ENCODE measurements at places on chromosomes 3 and 15. TPM values are rescaled to one million over a fixed set of nuclear protein-coding genes. Genes with fewer than 3 reads are reported as not detected.

DNA sequence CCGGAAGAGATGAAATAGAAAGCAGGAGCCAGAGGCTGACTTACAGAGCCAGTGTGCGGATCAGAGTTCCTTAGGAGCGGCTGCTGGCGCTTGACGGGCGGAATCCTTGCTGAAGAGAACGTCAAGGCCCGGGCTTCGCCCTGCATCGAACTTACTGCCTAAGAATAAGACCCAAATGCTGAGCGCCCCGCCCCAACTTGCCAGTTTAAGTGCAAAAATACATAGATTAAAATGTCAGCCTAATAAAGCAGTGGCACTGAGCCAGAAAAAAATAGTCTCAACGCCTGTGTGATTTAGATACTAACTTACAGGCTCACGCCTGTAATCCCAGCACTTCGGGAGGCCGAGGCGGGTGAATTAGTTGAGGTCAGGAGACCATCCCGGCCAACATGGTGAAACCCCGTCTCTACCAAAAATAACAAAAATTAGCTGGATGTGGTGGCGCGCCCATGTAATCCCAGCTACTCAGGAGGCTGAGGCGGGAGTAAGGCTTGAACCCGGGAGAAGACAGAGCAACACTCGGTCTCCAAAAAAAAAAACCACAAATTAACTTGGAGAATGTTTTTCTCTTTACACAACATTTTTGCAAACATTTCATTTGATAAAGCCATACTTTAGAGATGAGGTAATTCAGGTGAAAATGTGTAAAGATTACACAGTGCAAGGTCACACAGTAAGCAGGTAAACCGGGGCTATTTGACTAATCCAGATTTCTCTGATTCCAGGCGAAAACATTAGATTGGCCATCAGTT, 1.2 kb upstream of the UBP1 start:
- DNase-seq, result no peak

DNA sequence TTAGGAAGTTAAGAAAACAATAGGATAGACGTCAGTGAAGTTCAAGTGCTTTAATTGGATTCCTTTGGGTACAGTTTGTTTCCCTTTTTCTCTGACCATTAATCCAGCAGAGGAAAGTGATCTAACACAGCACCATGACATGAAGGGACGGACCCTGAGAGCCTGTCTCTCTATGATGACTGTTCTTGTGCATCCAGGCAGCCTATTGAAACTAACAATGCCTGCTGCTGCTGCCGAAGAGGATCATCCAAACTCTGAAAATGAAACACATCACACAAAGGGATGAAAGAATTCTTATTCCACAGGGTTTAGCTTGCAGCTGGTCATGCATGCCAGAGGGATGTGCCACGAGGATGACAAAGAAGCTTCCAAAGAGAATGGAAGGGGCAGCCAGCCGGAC, 75.5 kb downstream of the ZBTB20 start:
- DNase-seq, result peak; percentile 82

DNA sequence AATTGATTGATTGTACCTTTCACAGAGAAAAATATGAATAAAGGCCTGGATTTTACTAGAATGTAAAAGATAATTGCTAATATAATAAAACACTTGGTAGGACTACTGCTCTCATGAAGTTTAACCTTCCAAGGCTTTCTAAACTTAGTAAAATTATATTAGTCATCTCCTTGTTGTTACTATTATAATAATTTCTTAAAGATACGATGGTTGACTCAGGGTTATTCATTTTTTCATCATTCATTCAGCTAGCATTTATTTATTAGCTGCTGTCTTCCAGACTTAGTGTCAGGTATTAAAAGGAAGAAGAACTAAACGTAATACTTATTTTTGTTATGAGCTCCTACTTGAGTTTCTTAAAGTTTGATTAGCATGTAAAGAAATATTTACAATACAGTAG, 771.6 kb upstream of the NR2F2 start:
- no peak for DNase-seq

GRCh38 chr15:53671545-53671944, 87.9 kb downstream of the WDR72 start:
- no peak for DNase-seq

- no peak for DNase-seq
Measured at GRCh38 chr3:36919439-36920160, 25.3 kb downstream of the TRANK1 start.

- DNase-seq, result no peak
Measured at GRCh38 chr3:195101927-195102608, 168.9 kb downstream of the XXYLT1 start.

GRCh38 chr3:130779486-130779885, 32.9 kb upstream of the PIK3R4 start:
- no peak for DNase-seq

DNA sequence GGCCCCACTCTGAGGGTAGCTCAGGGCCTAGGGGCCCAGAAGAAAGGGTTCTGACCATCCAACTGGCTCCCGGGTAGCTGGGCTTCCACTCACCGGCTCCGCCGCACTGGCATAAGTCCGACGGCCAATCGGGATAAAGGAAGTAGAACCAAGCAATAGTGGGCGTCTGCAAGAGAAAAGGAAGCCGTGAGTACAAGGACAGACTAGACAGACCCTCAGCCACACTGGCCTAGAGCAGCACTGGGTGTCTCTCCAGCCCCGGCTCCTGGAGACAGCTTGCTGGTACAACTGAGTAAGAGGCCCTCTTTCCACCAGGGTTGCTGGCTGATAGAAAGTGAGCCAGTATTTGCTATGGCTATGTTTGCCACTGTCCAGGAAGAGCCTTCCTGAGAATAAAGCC, 22.4 kb downstream of the BDH1 start:
- no peak for DNase-seq

DNA sequence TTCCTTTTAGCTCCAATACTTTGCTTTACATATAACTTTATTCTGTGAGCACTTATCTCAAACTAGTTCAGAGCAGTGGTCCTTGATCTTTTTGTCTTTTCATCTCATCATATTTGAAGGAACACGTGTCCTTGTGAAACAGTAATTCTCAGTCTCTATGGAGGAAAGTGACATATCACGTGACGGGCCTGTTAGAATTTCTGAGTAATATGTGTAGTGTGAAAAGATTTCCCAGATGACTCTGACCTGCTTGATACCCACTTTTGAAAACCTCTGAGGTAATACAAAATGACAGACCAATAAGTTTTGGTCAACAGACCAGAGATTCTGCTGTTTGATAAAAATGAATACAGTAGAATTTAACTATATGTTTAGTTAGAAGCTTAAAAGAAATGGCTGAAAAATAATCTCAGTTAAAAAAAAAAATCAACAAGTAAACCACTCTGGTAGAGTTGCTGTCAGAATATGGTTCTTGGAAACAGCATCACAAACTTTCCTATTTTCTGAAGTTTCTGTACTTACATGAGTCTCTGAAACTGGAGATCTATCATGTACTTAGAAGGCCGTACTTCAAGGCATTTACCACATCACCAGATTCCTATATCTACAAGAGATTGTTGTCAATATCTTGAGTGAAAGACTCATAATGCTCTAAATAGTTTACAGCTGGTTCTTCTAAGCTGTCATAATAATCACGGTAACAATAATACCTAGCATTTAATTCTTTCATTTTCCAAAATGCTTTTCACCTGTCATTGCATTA, 590.2 kb upstream of the TBL1XR1 start:
- DNase-seq, result no peak

DNA sequence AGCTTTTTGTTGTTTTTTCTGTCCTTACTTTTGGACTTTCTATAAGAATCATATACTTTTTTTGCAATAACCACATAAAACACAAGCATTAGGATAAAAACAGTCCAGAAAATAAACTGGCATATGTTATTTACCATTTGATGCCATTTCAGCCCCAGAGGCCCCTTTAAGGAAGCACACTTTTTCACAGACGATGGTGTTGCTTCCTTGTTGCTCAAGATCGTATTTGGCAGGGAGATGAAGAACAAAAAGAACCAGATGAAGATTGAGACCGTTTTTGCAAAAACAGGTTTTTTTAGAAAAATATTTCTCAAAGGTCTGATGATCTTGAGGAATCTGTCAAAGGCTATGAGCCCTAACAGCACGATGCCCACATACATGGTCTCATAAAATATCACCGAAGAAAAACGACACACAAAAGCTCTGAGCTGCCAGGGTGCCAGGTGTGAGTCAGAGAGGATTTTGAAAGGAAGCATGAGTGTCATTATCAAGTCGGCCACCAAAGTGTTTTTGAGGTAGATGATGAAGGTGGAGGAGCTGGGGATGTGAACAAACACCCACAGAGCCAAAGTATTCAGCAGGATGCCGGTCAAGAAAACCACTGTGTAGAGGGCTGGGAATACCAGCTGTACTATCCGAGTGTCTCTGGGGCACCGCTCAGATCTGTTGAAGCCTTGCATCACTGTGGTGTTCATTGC, 902 bp downstream of the P2RY13 start:
- DNase-seq, result no peak

DNA sequence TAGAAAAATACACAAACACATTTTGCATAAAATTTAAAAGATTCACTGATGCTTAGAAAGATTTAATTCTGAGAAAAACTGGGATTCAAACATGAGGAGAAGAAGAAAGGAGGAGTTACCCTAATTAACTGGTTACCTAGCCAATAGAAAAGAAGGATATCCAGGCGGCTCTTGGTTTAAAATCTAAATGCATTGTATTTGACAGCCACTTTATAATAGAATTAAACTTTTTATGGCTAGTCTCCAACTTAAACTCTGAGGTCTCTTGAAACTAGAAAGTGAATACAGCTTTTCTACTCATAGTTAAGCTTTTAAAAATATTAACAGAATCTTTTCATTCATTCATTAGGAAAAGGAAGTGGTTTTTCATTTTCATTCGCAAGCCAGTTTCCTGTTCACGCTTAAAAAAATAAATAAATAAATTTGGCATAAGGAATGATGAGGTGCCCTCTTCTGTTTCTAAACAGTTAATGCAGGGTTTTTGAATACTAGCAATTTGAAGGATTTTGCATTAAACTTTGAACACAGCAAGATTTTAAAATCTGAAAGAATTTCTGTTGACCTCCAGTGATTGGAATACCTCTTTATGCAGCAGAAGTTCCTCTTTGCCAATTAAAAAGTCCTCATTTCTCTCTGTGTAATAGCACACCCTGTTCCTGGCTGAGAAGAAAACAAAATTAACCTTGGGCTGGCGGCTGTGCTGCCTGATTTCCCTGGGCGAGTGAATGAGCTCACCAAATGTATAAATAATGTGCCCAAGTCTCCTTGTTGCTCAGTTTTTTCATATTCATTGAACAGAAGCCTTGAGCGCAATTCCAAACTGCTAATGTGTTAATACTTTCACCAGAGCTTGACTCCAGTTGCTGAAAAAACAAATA, 105.1 kb downstream of the ZMAT3 start:
- DNase-seq, result peak; percentile 72

DNA sequence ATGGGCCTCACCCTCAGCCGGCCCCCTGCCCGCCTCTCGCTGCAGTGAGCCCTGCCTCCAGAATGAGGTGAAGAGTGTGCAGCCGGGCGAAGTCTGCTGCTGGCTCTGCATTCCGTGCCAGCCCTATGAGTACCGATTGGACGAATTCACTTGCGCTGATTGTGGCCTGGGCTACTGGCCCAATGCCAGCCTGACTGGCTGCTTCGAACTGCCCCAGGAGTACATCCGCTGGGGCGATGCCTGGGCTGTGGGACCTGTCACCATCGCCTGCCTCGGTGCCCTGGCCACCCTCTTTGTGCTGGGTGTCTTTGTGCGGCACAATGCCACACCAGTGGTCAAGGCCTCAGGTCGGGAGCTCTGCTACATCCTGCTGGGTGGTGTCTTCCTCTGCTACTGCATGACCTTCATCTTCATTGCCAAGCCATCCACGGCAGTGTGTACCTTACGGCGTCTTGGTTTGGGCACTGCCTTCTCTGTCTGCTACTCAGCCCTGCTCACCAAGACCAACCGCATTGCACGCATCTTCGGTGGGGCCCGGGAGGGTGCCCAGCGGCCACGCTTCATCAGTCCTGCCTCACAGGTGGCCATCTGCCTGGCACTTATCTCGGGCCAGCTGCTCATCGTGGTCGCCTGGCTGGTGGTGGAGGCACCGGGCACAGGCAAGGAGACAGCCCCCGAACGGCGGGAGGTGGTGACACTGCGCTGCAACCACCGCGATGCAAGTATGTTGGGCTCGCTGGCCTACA, 8.5 kb downstream of the GRM2 start:
- no peak for DNase-seq

The SLC12A6 gene
- 29.4 TPM for total RNA-seq

The MAP1A gene
- 2.1 TPM for total RNA-seq

The SLC27A2 gene
- total RNA-seq, result not detected

The GOLGA8J gene
- not detected for total RNA-seq

The TMEM108 gene
- 0.42 TPM for total RNA-seq

The CIB1 gene
- total RNA-seq, result 58.3 TPM

The LNP1 gene
- 0.80 TPM for total RNA-seq
